NCI-H2171 treated with DMSO at 0.1 percent for 48 hours (cell line): ENCODE measurements at places on chromosomes 4 and X.

GRCh38 chr4:86975927-86976326 lies 41.1 kb downstream of the AFF1 start:
- no peak for DNase-seq

- DNase-seq = no peak
Measured at GRCh38 chrX:40018041-40018440, 79.7 kb downstream of the BCOR start.

- DNase-seq = no peak
Measured at GRCh38 chrX:8037593-8038348, 110.6 kb upstream of the PNPLA4 start.

- no peak for DNase-seq
Measured at GRCh38 chrX:107571296-107571998, 56.9 kb upstream of the PRPS1 start.

- DNase-seq = no peak
Measured at GRCh38 chr4:173478201-173478912, 51.7 kb downstream of the HAND2 start.

- no peak for DNase-seq
Measured at GRCh38 chr4:184294606-184295133, 77.0 kb upstream of the ENPP6 start.

DNA sequence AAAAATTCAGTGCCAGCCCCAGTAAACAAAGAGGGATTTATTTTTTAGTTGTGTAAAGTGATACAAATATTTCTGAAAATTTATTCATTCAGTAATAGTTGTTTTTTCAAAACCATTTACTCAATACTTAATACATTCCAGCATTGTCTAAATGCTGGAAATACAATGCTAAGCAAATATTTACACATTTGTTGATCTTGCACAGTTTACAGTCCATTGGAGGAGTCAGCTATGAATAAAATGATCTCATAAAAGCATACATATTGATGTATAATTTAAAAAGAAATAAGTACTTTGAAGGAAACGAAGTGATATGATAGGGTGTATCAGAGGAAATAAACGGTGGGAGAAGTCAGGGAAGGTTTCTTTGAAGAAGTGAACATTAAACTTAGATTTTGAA lies 1942.1 kb upstream of the ADGRL3 start:
- DNase-seq = no peak

DNA sequence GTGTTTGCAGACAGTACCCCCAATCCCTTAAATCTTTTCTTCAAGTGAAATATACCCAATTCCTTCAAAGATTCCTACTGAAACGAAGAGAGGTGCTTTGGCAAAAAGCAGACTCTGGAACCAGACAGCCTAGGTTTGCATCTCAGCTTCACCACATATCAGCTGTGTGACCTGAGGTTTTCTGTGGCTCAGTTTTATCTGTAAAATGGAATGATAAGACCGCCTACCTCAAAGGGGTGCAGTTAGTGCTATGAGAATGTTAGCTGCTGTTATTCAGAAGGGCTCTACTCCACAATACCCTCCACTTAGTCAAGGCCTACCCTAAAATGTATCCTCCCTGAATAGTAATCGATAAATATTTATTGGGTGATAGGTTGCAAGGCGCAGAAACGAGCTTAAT lies 664 bp downstream of the PIR start:
- no peak for DNase-seq

DNA sequence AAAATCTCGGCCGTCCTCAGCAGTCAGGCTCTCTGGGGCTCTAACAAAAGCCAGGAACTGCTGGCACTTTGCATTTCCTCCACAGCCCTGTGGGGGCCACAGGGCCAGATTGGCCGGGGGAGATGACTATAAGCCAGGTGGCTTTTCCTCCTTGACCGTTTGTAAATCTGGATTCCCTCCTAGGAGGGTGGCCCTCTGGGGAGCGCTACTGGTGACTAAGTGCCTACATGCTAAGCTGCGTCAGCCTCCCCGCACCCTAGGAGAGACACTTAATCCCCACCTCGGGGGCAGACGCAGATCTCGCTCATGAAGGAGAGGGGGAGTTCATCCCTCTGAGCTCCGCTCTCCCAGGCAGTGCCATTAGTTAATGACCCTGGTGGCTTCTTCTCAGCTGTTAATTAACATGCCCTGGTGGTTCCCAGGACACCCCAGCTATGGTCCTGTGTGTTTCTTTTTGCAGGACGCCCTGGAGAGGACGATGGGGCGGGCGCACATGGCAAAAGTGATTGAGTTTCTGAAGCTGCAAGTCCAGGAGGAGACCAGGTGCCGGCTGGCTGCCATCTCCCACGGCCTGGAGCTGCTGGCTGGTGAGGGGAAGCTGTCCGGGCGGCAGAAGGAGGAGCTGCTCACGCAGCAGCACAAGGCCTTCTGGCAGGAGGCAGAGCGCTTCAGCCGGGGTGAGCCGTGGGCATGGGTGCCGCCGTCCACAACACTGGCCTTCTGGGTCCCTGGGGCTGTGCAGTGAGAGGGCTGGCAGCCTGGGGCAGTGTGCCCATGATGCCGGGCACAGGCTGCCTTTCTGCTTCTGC lies 41.6 kb downstream of the EVC start:
- DNase-seq = no peak

GRCh38 chr4:16027114-16027513 lies 56.7 kb downstream of the PROM1 start:
- no peak for DNase-seq

- no peak for DNase-seq
Measured at GRCh38 chrX:104325213-104325585, 70.5 kb upstream of the ESX1 start.

- no peak for DNase-seq
Measured at GRCh38 chrX:111047575-111047974, 48.4 kb upstream of the PAK3 start.

DNA sequence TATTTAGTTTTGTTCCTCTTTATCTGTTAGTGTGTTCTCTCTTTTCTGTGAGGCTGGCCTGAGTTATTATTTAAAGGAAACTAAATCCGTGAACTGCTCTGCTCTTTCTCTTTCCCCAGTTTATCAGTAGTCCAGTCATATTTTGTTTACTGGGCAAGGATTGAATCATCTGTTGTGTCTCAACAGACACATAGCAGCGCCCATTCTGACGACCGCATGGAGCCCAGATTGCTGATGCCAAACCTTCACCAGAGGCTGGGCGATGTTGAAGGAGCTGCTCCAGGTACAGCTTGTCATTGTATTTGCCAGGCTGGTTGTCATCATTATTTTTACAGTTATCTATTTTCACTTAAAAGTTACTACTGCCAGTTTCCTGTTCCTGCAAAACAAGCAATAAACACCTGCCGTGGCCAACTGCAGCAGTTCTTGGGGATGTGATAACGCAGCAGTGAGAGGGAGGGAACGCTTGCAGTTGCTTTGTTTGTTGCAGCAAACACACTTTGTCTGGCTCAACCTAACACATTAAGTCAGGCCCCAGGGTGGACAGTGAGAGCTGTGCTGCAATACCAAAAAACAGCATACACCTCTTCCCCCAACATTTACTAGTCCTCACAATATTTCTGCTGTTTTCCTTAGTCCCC lies 10.1 kb downstream of the REELD1 start:
- no peak for DNase-seq

DNA sequence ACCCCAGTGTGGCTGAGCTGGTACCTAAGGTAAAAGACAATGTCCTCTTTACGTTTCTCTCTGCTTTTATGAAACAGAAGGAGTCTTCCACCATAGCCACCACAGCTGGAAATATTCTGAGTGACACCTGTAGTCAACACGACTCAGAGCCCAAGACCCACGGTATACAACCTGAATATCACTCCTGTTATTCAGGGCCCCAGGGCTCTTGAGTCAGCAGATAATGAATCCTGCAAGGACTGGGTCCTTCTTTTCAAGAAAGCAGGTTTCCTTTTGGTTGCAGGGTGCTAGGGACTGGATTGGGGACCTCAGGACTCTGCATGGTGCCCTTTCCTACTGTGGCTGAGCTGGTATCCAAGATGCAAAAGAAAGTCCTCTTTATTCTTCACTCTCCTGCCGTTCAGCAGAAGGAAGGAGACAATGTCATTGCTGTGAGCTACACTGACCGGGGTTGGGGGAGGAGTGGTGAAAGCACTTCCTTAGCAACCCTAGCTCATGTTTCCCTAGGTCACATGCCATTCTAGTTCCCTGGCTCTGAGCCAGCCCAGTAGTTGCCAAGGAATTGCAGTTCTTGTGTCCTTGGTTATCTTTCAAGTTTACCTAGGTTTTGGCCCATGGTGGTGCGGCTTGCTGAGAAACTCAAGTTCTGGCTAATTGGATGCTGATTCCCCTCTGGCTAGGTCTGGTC lies 23.7 kb upstream of the UNC5C start:
- no peak for DNase-seq

DNA sequence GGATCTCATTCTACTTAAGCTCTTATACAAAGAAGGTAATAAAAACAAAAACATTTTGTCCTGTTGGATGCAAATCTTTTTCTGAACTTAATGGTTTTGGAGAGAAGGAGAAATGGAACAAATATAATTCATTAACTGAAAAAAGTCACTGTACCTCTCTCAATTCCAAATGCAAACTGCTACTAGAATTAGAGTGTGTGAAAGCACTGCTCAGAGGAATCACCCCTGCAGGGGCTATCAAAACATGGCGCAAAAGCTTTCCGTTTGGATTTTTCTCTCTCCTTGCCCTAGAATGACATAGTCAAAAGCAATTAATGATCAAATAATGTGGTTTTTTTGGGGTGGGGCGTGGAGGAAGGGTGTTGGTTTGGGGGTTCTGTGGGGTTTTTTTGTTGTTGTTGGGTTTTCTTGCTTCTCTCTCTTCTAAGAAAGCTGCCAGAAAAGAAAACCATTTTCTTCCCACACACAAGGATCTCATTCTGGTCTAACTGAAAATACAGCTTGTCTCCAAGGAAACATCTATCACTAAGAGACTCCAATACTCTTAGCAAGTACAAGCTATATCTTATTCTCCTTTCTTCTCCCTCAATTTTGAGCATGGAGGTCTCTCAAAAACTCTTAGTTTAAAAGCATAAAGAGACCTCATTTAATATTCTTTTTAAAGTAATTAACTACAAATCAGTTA lies 41.6 kb downstream of the USP46 start:
- DNase-seq = no peak

DNA sequence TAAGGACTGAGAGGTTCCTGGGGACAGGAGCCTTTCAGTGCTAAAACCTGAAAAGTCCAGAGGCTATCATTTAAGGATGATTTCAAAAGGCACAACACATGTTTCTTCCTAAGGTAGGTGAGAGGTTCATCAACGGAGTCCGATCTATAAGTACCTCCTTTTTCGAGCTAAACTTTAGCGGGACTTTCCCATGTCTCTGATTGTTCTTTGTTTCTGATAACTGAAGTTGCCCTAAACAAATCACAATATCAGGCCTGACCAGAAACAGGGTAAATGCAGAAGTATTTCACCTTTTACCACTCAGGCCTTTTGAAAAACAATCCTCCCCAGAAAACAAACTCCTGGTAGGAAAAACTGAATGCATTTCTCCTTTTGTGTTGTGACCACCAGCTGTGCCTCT lies 17.6 kb downstream of the PIR start:
- DNase-seq = no peak

DNA sequence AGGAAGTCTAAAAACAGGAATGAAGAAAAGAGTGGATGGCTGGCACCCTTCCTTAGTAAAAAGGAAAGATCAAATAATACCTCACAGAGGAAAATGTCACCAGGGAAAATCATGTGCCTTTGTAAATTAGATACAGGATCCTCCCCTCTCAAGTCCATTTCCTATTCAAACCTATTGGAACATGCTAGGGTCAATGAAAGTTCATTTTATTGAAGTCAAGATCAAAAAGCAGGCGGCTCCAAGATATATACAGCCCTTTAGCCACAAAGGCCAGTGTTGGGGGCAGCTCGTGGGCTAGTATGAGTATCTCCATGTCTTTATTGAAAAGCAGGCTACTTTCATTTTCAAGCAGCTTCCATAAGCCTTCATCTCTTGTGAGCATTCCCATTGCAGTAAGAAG lies 141.1 kb downstream of the QDPR start:
- DNase-seq = no peak

- DNase-seq = no peak
Measured at GRCh38 chr4:138961129-138961528, 54.5 kb upstream of the NOCT start.

GRCh38 chr4:158884280-158884679 lies 115.5 kb downstream of the FNIP2 start:
- DNase-seq = no peak

DNA sequence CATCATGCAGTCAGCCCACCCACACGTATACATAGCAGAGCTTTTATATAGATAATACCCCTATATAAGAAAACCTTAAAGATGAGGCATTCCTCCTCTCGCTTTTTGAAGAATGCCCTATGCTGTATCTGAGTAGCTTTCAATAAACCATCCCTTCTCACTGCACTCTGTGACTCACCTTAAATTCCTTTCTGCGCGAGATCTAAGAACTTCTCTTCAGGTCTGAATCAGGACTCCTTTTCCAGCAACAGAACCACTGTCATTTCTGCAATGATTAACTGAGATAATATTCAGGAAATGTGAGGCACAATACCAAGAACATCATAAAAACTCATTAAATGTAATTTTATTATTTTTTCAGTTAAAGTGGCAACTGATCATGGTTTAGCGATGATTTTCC lies 76.4 kb upstream of the DCLK2 start:
- no peak for DNase-seq

GRCh38 chrX:30253257-30253656 lies 6.3 kb downstream of the MAGEB1 start:
- no peak for DNase-seq

DNA sequence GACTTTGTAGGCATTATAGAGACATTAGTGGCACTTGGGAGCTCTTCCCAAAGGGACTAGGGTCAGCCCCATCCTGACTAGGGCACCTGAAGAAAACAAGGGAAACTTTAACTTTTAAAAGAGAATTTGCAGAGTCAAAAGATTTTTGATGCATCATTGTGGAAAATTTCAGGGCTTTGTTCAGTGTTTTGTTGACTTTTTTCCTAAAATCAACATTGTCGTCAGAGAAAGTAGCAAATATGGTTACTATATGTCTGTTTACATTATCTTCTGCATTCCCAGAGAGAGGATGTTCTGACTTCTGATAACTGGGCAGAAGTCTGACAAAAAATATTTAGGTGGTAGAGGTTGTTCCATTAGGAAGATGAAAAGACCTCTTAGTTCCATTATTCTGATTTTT lies 51.9 kb downstream of the LUZP4 start:
- no peak for DNase-seq

GRCh38 chr4:169153481-169154087 lies 117.2 kb downstream of the SH3RF1 start:
- no peak for DNase-seq

GRCh38 chr4:8748236-8748575 lies 123.4 kb downstream of the HMX1 start:
- DNase-seq = no peak

DNA sequence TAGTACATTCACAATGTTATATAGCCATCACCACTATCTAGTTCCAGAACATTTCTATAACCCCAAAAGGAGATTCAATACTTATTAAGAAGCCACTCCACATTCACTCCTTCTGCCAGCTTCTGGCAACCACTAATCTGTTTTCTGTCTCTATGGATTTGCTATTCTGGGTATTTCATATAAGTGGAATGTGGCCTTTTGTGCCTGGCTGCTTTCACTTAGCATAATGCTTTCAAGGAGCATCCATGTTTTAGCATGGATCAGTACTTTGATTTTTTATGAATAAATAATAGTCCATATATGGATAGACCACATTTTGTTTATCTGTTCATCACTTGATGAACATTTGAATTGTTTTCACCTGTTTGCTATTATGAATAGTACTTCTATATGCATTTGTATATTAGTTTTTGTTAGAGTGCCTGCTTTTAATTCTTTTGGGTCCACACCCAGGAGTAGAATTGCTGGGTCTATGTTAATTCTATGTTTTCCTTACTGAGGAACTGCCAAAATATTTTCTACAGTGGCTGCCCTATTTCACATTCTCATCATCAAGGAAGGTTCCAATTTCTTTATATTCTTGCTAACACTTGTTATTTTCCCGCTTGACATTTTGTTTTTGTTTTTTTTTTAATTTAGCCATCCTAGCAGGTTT lies 16.6 kb upstream of the SMIM9 start:
- DNase-seq = no peak
